ENCODE measurements at places on chromosomes 4 and X.

DNA sequence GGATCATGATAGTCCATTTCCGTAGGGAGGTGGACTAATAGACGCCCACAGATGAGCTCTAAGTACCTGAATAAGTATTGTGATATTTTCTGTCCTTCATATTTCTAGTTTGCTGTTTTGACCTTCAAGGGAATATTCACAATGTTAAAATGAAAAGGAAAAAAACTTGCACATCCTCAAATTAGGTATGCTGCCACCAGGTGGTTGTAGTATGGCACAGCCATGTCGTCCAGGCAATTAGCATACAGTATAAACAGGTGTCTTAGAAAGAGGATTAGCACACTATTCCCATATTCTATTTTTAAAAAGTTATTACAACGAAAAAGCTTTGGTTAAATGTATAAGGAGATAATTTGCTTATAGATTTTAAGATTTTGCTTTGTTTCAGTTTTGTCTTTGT, 802.0 kb downstream of the RPA4 start:
- DNase-seq, result no peak

GRCh38 chr4:78604988-78605387, 53.4 kb downstream of the ANXA3 start:
- no peak for DNase-seq

- no peak for DNase-seq
Observed at GRCh38 chr4:134695433-134695832, 493.8 kb upstream of the PABPC4L start.

DNA sequence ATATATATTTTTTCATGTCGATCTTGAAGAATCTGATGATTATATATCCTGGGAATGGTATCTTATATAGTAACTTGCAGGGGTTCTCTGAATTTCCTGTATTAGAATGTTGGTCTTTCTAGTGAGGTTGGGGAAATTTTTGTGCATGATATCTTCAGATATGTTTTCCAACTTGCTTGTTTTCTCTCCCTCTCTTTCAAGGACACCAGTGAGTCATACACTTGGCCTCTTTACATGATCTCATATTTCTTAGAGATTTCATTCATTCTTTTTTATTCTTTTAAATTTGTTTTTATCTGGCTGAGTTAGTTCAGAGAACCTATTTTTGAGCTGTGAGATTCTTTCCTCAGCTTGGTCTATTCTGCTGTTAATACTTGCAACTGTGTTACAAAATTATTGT, 27.2 kb upstream of the C4orf17 start:
- no peak for DNase-seq

DNA sequence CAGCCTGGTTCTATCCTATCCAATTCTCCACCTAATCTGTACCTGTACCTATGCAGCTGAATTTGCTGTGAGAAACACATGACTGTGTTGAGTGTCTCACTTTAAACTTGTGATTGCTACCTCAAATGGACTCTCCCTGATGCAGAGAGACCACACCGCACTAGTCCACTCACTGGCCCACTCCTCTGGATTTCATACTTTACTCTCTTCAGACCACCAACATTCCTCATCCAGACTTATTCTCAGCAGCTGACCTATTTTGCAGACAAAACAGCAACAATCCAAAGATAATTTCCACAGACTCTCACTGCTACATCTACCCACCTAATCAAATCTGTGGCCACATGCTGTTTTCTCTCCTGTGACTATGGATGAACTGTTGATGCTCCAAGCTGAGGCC, 45.2 kb downstream of the ACSL4 start:
- no peak for DNase-seq

DNA sequence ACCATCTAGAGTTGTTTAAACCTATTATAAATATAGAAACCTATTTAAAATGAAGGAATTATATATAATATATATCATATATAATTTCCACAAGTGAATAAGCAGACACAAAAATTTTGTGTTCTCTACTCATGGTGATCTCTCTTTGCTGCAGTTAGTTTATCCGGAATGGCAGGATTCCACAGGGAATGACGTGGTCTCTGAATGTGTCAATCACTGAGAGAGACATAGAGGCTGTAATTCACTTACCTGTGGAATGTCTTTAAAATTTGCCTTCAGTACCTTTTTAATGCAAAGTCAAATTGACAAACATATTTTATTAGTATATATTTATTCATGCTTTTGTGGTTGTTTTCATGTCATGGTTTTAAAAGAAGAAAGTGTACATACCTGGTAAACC, 669.3 kb downstream of the NLGN4X start:
- no peak for DNase-seq

- no peak for DNase-seq
Observed at GRCh38 chr4:153060196-153060595, 124.1 kb downstream of the FHDC1 start.

DNA sequence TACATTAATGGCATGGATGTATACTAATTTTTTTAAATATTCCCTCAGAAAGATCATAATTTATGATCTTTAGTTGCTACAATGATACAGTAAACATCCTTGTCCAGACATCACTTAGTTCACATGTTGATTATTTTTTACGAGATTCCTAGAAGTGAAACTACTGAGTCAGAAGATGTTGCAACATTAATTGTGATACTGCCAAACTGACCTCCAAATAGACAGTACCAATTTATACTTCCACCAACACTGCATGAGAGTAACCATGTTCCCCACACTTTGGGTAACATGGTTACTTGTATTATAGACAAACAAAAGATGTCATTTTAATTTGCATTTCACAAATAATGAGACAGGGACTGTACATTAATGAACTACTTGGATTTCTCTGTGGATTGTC, 19.6 kb downstream of the RCHY1 start:
- no peak for DNase-seq

DNA sequence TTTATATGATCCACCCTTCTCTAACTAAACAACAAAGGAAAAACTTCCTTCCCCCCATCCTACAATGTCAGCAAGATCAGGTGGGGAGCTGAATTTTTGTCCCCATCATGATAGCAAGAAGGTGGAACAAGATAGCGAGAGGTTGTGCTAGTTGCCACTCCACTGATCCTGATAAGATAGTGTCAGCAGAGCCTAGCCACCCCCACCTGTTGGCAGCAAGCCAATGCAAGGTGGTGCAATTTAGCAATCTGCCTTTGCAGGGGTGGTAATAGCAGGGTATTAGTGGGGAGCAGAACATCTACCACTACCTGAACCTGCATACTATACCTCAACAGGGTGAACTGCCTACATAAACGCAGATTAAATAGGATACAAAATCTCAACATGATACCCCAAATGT, 80.2 kb upstream of the MAMLD1 start:
- no peak for DNase-seq

- DNase-seq, result no peak
Observed at GRCh38 chrX:71095033-71095432, 618 bp upstream of the FOXO4 start.

DNA sequence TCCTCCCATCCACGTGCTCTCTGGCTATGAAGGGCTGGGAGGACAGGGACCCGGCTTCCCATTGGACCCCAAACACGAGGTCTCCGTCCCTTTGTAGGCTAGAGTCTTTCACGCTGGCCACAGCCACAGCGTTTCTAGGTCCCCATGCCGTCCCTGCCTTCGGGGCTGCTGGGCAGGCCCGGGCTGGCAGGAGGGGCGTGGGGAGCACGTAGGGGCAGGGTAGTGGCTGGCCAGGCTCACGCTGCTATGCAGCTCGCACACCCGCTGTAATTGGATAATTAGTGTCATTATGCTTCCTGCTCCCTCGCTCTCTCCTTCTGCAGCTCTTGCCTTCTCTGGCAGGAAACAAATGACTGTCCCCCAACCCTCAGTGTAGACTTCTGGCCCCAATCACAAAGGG, 9.8 kb downstream of the ATP2B3 start:
- DNase-seq, result no peak

- no peak for DNase-seq
Observed at GRCh38 chr4:83783215-83783614, 247.3 kb downstream of the GPAT3 start.

DNA sequence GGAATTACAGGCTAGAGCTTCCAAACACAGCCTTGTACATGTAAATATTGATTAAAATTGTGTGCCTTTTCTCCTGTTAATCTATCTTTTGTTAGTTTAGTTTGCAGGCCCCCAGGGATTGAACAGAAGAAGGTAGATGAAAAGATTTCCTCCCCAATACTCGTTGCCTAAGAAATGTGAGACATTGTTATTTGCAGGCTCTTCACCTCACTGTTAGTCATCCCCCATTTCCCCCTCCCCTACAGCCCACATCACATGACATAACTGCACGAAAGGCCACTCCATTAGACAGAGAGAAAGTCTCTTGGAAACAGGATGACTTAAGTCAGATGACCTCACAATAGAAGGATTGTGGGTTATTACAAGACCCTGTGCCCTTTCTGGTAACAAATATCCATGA, 13.3 kb upstream of the MID1 start:
- DNase-seq, result no peak

GRCh38 chr4:25215511-25215910, 18.3 kb upstream of the PI4K2B start:
- DNase-seq, result no peak

DNA sequence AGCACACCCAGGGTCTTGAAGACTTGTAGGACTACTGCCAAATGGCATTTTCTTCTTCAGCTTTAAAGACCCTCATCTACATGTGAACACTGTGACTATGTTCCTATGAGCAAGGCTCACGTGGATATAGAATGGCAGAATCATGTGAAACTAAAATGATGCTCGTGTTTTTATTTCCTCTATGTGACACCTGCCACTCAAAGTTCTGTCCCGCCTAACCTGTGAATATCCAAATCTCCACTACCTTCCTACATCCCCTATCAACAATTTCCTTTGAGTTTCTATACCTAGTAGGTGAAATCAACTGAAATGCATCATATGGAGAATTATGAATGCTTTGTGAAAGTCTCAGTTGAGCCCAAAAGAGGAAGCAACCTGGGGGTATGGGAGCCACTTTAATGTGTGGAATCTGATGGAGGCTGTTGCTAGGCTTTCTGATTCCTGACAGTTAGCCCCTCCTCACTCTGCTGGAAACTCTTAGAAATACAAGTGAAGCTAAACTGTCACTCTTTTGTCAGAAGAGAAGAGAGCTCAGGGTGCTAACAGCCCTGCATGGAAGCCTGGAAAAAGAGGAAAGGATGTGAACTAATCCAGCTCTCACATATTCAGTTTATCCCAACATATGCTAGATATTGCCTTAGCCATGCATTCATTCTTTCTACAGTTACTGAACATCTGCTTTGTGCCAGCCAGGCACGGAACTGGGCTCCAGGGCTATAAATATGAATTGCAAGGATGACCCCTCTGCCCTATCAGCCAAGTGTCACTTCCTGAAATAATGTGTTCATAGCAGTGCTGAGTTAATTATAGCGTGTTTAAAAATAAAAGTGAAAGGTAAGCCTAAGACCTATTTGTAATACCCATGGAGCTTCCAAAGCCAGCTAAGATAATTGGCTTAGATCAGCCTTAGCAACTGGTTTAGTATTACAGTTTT, 11.0 kb downstream of the LHFPL1 start:
- no peak for DNase-seq

DNA sequence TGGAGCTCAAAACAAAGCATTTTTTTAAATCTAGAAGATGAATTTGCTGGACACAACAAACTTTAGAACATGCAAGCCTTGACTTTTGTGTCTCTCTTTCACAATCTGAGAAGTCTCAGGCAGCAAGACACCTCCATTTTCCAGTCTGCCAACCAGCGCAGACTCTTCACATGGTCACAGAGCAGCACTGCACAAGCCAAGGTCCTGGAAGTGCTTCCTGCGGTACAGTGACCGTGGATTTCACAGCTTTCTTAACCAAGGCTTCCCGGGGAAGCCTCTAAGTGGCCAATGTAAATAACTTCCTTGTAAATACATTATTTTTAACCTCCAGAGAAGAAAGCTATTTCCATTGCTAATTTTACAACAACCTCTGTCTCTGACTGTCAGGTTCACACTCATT, 31.2 kb downstream of the ZNF827 start:
- DNase-seq, result no peak

DNA sequence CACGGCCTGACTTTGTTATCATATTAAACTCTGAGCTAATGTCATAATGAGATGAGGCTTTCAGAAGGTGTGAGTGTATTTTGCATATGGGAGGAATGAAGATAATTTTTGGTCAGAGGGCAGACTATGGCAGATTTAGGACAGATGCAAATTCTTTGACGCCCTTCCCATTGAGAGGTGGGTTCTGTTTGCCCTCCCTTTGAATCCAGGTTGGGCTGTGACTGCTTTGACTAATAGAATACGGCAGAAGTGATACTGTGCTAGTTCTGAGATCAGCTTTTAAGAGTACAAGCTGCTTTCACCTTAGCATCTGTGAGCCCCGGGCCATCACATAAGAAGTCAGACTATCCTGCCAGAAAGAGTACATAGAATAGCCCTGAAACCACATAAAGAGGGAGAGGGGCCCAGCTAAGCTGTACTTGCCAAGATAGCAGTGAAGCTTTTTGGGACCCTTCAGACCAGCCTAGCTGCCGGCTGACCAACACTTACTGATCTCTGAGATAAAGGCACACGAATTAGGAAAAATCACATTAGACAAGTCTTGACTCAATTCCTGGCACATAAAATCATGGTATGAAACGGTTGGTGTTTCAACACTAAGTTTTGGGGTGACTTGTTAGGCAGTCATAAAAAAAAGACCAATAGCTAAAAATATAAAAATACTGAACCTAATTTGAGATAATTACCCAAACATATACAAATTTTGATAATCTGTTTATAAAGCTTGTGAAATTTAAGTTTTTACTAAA, 166.7 kb upstream of the SH3RF1 start:
- no peak for DNase-seq

GRCh38 chr4:89570931-89571330, 263.3 kb upstream of the GPRIN3 start:
- DNase-seq, result no peak

DNA sequence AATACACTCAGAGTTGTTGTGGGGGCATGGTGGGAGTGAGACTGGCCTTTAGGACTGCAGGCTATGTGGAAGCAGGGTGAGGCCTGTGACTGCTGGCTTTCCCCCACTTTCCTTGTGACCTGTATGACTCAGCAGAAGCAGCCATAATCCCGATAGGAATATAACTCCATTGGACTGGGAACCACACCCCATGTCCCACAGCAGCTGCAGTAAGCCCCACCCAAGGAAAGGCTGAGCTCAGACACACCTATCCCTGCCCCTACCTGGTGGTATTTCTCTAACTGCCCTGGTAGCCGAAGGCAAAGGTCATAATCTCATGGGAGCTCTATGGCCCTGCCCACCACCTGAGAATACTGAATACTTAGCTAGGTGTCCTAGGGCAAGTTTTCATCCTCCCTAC, 169.3 kb downstream of the GC start:
- DNase-seq, result no peak

DNA sequence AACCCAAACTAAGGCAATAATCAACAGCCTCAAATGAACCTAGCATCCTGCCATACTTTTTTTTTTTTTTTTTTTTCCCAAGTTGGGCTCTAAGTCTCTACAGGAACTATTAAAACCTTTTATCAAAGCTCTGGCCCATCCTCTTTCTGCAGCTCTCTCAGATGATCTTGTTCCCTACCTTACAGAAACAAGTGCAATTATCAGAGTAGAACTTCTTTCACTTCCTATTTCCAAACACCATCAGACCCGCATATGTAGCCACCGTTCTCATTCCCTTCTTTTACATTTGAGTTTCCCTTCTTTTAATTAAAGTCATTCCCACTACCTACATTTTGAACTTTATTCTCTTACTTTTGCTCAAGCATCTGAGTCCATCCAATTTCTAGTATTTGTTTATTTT, 690.6 kb downstream of the DMD start:
- no peak for DNase-seq

All from CD4-positive, alpha-beta T cell treated with Interferon gamma for 1 hour (primary cell).